ENCODE measurements at places on chromosomes 7 and 10. TPM values are rescaled to one million over a fixed set of nuclear protein-coding genes. Genes with fewer than 3 reads are reported as not detected.

Gene SLC13A1
- total RNA-seq: not detected

Gene EPC1
- 99.4 TPM for total RNA-seq

Gene NEUROG3
- not detected for total RNA-seq

Gene FBH1
- total RNA-seq: 39.8 TPM

Gene ATP6V0E2
- 112 TPM for total RNA-seq

Gene SPACDR
- not detected for total RNA-seq

Gene GDF2
- not detected for total RNA-seq

Gene FAM24A
- total RNA-seq: not detected

Gene SLC26A5
- total RNA-seq: not detected

GRCh38 chr7:80247144-80247543 is 112.5 kb downstream of the GNAI1 start:
- no peak for DNase-seq

GRCh38 chr10:60978287-60979115 is 34.5 kb upstream of the RHOBTB1 start:
- DNase-seq: no peak

DNA sequence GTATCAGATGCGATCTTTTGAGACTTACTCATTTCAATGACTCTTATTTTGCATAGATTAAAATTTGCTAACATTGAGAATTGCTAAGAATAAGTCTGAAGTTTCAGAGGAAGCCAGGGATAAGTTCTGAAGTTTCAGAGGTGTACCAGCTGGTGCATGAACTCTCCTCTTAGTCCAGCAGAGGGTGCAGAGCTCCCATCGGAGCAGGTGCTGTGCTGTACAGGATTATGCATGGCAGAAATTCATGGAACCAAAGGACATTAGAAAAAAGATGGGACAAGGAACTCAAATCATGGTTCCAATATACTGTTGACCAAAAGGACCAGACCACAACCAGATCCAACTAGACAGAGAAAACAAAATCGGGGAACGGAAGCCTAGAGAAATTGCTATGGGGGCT is 41.9 kb downstream of the MGAM2 start:
- no peak for DNase-seq

- DNase-seq: no peak
Observed at GRCh38 chr10:77711683-77712049, 74.1 kb upstream of the KCNMA1 start.

GRCh38 chr10:8962249-8962648 is 907.8 kb downstream of the GATA3 start:
- DNase-seq: no peak

DNA sequence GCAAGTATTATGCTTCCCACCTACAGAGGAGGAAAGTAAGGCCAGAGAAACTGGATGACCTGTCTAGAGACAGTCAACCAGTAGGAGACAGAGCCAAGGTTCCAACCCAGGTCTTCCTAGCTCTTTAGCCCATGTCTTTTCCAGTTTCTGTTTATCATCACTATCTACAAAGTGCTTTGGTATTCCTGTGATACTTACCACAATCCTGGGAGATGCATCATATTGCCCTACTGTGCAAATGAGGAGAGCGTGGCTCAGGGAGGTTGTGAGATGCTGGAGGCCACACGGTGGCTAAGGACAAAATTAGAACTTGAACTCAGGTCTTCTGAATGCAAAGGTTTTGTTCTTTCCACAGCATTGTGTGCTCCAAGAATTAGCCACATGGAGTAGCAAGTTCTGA is 11.2 kb upstream of the PLEKHA1 start:
- DNase-seq: no peak

- DNase-seq: no peak
Observed at GRCh38 chr7:157951300-157952049, 614.7 kb downstream of the DNAJB6 start.

DNA sequence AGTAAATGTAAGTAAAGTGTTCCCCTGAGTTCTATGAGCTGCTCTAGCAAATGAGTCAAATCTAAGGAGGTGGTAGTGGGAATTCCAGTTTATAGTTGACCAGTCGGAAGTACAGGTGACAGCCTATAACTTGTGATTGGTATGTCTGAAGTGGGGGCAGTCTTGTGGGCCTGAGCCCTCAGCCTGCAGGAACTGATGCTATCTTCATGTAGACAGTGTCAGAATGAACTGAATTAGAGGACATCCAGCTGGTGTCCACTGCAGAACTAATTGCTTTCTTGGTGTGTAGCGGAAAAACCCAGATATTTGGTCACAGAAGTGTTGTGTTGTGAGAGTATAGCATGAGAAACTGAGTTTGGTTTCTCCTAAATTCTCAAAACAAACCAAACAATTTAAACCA is 127.9 kb upstream of the AMPH start:
- no peak for DNase-seq

GRCh38 chr10:31776159-31776558 is 152.5 kb downstream of the ARHGAP12 start:
- no peak for DNase-seq

DNA sequence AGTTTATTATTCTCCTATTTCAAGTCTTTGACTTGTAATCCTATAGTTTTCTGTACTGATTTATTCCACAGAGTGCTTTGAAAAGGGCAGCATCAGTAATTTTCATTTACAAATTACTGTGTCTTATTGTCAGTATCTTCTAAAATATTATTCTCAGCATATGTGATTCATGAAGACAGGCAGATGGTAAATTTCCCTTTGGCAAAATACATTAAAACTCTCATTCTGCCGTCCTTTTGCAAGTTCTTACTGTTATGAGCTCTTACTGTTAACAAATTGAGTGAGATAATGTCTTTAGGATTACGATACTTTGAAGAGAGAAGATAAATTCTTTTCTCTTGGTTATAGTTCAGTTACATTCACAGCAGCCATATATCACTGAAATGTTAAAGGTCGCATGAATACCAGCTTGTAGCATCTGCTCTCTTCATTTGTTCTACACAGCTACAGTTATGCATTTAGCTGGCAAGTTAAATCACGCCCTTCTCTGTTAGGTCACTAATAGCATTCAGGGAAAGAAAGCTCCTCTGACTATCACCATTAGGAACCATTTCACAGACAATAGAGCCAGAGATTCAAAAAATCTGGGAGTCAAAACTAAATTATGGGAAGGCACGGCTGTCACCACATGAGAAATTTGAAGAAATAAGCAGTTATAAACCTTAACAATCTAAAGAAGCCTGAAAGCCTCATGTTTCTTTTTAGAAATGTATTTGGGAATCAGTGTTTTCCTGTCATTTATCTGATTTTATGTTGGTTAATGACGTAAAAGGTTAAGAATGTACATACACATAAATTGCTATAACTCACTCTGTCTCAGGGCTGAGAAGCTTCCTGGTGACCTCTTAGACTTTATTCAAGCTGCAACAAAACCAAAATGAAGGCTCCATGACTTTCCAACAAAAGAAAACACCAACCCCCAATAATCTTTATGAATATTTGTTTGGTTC is 109.6 kb upstream of the SP4 start:
- DNase-seq: no peak

DNA sequence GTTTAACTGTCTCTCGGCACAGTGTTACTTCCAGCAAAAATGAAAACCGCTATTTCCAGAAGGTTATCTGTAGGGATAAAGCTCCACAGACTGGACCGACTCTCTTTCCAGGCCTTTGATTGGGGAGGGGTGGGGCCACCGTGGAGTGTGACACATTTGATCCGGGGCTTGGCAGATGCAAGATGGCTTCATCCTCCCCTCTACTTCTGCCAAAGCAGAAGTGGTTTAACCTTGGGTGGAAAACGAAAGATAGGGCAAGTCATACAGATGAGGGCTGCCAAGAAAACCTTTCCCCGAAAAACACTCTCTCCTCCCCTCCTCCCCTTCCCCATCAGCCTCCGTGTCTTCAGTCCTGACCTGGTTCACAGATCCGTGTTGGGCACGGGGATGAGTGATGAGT is 139.7 kb upstream of the SH2B2 start:
- DNase-seq: no peak

DNA sequence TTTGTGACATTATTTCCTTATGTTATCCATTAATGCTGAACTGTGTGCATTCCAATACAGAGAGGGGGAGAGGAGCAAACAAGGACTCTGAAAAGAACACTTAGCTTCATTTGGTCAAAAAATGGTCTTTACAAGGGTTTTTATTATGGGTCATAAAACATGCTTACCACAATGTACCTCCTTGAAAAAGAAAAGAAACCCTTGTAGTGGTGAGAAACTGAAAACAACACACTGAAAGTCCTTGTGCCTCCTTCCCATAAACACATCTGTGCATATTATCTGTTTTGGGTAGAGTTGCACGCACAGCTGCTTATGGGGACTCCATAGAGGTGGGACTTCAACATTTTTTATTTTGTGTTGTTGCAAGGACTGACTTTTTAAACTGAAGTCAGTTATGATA is 98.7 kb downstream of the CDK6 start:
- no peak for DNase-seq

DNA sequence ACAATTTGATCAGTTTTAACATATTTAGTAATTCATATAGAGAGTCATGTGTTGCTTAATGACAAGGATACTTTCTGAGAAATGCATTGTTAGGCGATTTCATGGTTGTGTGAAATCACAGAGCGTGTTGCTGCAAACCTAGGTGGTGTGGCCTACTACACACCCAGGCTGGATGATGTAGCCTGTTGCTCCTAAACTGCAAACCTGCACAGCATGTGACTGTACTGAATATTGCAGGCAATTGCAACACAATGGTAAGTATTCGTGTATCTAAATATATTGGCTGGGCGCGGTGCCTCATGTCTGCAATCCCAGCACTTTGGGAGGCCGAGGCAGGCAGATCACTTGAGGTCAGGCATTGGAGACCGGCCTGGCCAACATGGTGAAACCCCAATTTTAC is 73.7 kb upstream of the BAIAP2L1 start:
- no peak for DNase-seq

DNA sequence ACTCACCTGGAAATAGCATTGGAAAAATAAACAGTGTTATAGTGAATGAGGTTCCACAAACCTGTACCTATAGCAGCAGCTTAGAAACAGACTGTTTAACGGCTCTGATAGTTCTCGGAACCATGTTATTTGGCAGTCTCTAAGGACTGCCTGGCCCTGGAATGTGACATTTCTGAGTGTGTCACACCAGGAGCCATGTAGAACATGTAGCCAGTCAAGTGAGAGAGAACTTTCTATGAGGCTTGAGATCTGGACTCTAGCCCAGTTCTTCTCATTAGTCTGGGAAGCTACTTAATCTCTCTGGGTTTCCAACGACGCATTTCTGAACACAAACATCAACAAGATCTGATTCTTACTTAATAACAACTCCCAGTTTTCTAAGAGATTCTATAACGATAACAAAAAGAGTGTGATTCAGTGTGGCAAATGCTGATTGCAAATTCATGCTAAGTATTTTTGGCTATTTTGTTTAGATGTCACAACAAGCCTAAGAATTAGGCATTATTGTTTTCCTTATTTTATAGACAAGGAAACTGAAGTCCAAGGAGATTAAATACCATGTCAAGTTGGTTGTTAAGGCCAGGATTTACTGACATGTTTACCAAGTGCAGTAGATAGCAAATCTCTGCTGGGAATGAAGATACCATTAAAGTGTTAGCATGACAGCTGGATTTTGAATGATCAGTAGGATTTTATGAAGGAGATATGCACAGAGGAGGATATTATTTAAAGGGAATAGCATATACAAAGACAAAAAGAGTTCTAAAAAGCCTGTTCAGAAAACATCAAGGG is 47.2 kb downstream of the APBB1IP start:
- no peak for DNase-seq

DNA sequence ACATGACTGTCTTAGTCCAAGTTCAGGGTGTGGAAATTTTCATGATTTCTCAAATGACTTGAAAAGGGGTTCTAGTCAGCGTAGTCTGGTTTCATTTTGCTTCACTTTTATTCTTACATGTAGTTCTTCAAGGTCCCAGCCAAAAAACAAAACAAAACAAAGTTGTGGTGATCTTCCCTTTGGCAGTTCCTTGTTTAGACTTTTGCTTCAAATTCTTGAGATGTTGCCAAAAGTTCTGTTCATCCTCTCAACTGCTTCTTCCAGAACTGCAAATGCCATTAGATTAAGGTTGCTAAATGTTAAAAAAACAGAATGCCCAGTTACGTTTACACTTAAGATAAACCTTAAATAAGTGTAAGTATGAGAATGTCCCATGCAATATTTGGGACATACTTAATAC is 370.8 kb upstream of the LRRTM3 start:
- no peak for DNase-seq

- no peak for DNase-seq
Observed at GRCh38 chr7:17015598-17016031, 133.8 kb upstream of the AGR3 start.

GRCh38 chr10:48598936-48599829 is 5.7 kb downstream of the ARHGAP22 start:
- DNase-seq: no peak

DNA sequence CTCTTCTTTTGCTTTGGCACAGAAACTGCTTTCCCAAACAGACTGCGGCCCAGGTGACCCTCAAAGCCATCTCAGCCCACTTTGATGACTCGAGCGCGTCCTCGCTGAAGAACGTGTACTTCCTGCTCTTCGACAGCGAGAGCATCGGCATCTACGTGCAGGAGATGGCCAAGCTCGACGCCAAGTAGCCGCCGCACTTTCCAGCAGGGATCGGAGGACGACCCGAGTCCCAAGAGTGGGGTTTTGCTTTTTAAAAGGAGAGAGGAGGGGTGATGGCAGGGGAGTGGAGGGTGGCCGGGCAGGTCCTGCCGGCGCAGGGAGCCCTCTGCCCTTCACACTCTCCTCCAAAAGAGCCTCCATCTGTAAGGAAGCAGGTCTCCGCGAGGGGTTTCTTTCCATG is 21.1 kb downstream of the AIFM2 start:
- no peak for DNase-seq

DNA sequence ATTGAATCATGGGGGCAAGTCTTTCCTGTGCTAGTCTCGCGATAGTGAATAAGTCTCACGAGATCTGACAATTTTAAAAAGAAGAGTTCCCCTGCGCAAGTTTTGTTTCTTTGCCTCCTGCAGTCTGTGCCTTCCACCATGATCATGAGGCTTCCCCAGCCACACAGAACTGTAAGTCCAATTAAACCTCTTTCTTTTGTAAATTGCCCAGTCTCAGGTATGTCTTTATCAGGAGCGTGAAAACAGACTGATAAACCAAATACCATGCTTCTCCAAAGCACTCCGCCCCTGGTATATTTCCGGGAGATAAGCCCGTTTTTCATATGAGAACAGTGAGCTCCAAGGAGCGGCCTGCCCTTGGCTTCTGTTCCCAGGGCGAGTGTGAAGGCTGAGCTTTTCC is 118.9 kb downstream of the EVX1 start:
- no peak for DNase-seq

GRCh38 chr10:15585303-15585715 is 134.4 kb downstream of the ITGA8 start:
- peak; percentile 5 for DNase-seq

- no peak for DNase-seq
Observed at GRCh38 chr7:449324-450019, 70.2 kb downstream of the PDGFA start.

DNA sequence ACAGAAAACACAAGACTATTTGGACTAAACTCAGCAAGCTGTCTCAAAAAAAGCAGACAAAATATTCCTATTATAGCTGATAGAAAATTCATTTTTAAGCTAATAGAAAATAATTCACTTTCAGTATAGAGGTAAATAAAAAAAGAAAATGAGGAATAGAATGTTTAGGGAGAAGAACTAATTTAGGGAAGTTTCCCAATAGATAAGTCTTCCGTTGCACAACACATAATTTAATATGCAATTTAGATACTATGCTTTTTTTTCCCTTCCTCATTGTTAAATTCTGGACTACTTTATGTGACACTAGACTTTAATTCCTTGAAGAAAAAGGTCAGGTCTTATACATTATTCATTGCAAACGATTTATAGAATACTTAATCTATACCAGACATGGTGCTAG is 10.3 kb downstream of the PNPLA8 start:
- no peak for DNase-seq
